ENCODE measurements at places on chromosomes 3 and 15. TPM values are rescaled to one million over a fixed set of nuclear protein-coding genes. Genes with fewer than 3 reads are reported as not detected.

GPR149 gene
- total RNA-seq = not detected

ANKRD63 gene
- not detected for total RNA-seq

GPX1 gene
- total RNA-seq = 415 TPM

ADAMTS17 gene
- total RNA-seq = 6.2 TPM

TUBGCP5 gene
- 19.2 TPM for total RNA-seq

XYLB gene
- total RNA-seq = 3.1 TPM

EFCC1 gene
- 17.2 TPM for total RNA-seq

SPTBN5 gene
- total RNA-seq = 1.9 TPM

BNC1 gene
- total RNA-seq = 3.1 TPM

C3orf33 gene
- 4.5 TPM for total RNA-seq

TIMP4 gene
- total RNA-seq = 6.9 TPM

HTR3E gene
- total RNA-seq = not detected

Data from upper lobe of right lung (tissue), 1 donor.